ENCODE measurements at places on chromosomes 1 and 21.
A peak's percentile ranks its signal among the peaks of the same experiment; 100 is the strongest.

- DNase-seq: no peak
Observed at GRCh38 chr1:24765308-24765988, 20.2 kb downstream of the CLIC4 start.

DNA sequence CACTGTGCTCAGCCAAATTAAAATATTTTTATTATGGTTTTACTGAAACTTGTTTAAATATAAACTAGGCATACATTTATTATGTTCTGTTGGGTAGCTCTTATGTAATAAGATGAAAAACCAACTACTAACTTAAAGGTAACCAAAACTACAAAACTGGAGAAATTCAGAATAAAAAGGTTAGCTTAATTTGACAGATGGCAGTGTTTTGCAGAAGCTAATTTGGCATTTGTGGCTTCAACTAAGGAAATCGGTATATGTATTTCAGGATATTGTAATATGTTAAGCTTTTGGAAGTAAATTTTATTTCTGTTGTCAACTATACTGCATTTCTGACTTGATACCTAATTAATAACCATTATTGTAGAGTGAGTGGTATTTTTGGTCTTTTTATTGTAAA, 18.8 kb downstream of the USP25 start:
- DNase-seq: no peak

GRCh38 chr1:30805304-30806003, 47.9 kb upstream of the LAPTM5 start:
- no peak for DNase-seq

DNA sequence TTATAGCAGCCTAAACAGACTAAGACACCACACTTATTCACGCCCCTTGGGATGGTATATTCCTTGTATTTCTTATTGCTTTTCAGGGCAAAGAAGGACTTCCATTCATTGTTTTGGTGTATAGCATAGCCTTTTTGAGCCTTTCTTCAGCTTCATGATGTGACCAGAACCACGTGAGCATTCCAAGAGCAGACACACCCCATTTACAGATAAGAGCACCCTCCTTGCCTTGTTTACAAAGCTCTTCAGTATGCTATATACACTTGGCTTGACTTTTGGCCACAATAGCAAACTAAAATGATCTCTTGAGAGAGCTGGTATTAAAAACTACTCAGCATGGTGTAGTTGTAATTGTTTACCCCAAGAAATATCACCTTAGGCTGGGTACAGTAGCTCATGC, 78.7 kb downstream of the PIK3R3 start:
- peak; percentile 95 for DNase-seq

DNA sequence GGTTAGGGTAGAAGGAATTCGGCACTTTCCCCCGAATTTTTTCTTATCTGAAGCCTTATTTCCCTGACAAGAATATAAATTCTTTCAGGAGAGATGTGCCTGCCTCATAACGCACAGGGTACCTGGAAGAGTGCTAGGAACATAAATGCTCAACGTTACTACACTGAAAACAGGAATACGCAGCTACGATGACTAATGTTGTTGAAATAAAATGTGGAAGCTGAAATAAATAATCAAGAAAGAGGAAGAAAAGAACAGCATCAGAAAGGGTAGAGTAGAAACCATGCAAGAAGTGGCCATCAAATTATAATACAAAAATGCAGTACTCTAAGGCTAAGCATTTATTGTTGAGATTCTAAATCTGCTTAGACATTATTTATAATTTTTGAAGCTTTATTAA, 33.9 kb downstream of the SLC66A1 start:
- DNase-seq: no peak

- no peak for DNase-seq
Observed at GRCh38 chr1:195872376-195872775, 735.9 kb downstream of the KCNT2 start.

DNA sequence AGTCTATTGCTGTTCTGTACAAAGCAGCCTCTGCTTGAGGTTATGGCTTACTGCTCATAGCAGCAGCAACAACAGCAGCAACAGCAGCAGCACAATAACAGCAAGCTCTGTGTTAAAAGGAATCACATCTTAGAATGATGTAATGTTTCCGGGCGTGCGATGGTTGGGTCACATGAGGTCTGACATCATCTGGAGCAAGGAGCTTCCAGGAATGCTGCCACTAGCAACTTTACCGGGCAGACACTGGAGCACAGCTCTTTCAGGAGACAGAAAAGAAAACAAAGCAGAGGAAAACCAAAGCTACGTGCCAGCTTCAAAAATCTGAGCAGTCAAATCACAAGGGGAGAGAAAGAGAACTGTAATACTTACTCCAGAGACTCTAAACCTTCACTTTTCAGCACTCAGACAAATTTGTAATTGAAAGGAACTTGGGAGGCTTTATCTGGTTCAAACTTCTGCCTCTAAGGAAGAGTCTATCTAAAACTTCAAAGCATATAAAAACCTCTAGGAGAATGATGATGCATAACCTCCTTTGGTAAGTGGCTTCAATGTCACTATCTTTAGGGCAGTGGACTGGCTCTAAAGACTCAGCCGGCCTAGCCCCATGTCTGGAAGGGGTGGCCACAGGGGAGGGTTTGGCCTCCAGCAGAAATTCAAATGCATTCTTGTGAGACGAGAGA, 28.3 kb upstream of the RAB3GAP2 start:
- no peak for DNase-seq

DNA sequence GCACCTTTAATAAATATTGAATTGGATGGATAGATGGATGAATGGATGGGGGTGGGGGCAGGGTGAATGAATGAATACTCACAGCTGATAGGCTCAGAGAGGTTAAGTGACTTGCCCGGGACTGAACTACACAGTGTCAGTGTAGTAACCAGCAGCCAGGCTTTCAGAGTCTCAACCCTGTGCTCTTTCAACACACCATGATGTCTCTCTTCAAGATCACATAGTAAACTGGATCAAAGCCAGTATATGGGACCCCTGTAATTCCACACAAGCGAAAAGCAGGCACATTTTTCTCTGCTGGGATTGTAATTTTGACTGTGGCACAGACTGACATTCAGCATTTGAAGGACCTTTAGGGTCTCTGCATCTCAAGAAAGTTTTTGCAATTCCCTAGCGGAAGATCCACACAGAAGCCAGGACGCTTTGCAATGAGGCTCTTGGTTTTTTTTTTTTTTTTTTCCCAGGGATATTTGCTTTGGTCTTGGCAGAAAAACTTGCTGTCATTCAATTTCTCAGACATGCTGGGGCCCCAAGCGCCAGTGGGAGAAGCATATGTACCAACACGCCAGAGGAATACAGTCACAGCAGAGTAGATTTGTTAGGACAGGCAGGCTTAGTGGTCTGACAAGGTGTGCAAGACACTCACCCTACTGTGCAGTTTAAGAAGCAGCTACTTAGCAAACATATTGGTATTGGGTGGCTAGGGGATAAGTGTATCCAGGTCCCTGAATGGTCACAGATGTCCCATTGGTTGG, 213.1 kb upstream of the CAMK1G start:
- DNase-seq: no peak

DNA sequence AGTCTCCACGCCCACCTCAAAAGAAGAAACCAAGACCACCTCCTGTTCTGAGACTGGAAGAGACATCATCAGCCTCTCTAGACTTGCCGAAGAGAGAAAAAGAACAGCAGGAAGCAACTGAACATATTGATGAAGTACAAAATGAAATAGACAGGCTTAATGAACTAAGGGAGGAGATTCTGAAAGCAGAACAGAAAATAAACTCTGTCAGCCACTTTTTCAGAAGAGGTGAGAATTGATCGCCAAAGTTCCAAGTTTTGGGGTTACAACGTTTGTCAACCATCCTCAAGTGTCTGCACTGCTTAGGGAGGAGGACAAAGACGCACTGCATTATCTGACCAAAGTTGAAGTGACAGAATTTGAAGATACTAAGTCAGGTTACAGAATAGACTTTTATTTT, 45.6 kb downstream of the ABL2 start:
- DNase-seq: no peak

- peak; percentile 68 for DNase-seq
Observed at GRCh38 chr1:152034654-152035538, 1.9 kb downstream of the S100A11 start.

DNA sequence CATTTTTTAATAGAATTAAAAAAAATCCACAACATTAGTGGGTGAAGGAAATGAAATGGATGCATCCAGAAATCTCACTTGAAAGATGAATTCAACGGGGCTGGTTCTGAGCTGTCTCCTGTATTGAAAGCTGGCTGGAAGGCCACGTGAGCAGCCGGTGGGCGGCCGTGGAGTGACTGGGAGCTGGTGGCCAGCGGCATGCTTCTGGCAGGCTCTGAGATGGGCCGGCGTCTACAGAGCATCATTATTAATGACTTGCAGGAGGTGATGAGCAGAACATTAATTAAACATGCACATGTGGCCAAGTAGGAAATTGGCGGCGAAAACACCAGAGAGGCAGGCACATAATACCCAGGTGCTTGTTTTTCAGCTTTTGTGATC, 115.6 kb upstream of the LMO4 start:
- no peak for DNase-seq

- no peak for DNase-seq
Observed at GRCh38 chr1:17741052-17741451, 14.1 kb upstream of the ACTL8 start.

DNA sequence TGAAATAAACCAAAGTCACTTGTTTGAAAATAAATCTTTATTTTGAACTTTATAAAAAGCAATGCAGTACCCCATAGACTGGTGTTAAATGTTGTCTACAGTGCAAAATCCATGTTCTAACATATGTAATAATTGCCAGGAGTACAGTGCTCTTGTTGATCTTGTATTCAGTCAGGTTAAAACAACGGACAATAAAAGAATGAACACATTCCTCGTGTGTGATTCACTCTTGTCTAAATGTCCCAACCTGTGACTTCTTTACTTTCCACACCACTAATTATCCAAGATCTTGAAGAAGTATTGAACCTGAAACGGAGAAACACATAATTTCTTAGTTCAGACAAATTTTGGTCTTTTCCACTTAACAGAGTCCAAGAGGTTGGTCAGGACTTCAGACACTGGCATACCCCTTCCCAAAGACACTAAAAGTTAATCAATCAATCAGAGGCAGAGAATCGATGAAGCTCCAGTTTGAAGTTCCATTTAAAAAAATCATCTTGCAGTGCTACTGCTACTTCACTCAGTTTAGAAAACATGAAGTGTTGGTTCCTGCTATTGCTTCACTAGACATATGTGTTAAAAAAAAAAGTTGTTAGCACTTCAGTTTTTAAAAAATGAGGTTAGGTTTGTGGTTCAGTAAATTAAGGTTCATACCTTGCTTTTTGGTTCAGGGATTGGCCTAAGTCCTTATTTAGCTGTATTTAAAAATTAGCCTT, 26.2 kb downstream of the ATP1B1 start:
- no peak for DNase-seq

DNA sequence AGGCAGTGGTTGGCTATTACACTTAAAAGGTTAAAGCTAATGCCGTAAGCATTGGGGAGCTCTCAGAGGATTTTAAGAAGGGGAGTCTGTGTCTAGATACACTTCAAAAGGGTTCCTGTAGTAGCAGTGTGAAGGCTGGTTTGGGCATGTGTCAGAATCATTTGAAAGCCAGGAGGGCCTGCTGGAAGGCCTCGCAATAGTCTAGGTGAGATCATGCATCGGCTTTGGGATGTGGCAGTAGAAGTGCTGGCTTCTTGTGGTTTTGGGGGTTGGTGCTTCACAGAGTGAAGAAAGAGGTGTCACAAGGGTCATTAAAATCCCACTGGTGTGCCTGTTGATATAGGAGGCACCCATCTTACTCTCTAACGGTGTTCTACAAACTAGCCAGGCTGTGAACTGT, 85.7 kb downstream of the ST6GALNAC3 start:
- no peak for DNase-seq

DNA sequence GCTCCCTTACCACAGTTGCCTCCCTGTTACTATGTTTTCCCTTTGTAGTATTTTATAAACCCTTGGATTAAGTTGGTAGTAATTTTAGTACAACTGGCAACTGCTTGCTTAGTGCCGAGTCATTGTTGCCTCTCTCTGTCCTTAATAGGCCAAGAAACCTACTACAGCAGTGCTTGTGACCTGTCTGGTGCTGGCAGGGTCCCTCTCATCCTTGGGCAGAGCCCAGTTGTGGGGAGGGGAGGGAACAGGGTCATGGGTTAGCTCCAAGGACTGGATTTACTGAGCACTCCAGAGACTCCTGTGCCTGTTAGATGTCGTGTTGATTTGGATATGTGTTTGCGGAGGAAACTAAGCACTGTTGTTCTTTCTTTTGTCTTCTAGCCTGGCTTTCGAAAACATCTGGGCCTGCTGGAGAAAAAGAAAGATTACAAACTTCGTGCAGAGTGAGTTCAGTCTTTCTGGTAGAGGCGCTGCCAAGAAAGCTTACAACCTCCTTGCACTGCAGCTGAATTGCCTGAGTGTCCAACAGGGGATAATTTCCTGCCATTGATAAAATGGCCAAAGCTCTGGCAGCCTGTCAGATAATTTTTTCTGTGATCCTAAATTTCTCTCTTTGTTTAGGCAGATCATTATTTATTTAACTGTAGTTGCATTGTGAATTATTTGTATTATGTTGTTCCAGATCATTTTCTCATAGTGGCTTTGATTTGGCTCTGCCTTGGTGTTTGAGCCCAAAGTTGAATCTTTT, 3.6 kb downstream of the UTP11 start:
- DNase-seq: no peak

- DNase-seq: peak; percentile 98
Observed at GRCh38 chr1:21335750-21336224, 45.5 kb upstream of the ECE1 start.

DNA sequence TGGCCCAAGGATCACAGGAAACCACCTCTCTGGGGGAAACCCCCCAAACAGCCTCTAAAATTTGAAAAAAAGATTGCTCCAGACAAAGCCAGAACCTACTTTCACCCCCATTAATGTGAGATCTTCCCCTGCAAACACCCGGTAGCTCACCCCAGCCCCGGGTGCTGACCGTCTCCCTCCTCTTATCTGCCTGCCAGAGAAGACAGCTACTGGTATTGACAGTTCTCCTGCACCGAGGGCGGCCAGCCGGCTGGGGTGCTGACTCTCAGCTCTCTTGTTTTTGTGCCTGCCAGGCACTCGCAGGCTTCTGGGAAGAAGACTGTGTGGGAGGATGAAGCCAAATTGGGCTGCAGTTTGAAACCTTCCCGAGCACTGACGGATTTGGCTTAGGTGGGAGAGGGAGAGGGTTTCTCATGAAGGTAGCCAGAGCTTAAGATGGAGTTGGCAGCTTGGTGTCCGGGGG, 48.2 kb downstream of the RASSF5 start:
- DNase-seq: no peak

DNA sequence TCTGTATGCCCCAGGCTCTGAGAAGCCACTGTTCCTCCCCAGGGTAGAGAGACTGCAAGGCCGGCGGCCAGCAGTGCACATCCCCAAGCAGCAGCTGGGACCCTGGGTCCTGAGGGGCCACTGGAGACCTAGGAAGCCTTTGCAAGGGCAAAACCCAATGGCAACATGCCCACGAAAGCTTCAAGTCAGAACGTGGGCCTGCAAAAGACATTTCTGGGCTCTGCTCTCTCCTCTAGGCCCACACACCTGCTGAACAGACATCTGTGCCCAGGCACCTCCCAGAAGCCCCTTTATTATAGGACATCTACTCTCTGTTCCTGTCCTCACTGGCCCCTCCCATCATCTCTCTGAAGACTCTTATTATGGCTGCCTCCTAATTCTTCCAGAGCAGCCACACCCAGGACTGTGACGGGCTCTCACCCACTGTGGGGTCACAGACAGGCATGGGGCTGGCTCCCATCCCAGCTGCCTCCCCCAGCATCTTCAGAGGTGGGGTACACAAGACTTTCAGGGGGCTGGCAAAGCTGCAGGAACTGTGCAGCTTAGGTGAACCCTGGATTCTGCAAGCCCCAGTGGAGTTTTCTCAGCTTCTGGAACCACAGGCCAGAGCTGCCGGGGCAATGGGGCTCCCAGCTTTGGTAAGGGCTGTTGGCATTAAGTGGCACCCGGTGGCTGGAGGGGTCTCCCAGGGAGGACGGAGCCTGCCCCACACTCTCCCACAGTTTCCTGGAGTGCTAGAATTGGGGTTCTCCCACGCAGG, 12.6 kb downstream of the TRIM11 start:
- DNase-seq: no peak
